Gastroesophageal sphincter (tissue), 4 donors: ENCODE measurements at places on chromosomes 5 and 9.

GRCh38 chr9:89602978-89603766, 1.6 kb upstream of the GADD45G start:
- peak; percentile 38 for ATAC-seq

DNA sequence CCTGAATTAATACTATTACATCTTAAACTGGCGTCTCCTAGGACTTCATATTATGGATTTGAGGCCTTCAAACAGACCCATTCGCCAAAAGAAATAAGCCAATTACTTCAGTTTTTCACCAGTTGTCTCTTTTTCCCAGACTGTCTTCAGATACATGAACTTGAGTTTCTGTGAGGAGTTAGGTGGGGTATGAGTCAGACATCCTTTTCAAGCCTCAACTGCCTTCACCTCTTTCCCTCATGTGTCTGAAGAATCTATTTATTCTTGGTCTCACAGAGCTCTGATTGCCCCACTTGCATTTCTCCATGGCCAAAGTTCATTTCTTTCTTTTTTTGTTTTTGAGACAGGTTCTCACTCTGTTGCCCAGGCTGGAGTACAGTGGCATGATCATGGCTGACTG, 12.5 kb downstream of the WNT8A start:
- no peak for ATAC-seq

DNA sequence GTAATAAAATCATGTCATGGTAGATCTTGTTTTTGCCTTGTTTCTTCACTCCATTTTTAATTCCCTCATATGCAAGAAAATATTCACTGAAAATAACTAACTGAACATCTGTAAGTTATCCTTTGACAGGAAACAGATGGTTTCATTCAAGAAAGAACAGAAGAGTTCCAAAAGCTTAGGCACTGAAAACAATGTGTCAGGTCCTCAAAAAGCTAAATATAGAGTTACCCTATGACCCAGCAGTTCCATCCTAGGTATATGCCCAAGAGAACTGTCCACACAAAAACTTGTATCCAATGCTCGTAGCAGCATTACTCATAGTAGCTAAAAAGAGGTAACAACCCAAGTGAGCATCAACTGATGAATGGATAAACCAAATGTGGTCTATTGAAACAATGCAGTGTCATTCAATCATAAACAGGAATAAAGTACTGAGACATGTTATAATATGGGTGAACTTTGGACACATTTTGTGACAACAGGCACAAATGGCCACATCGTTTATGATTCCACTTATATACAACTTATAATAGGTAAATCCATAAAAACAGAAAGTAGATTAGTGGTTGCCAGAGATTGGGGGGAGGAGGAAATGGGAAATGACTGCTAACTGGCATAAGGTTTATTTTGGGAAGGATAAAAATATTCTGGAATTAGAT, 231.0 kb downstream of the FRMD3 start:
- no peak for ATAC-seq

DNA sequence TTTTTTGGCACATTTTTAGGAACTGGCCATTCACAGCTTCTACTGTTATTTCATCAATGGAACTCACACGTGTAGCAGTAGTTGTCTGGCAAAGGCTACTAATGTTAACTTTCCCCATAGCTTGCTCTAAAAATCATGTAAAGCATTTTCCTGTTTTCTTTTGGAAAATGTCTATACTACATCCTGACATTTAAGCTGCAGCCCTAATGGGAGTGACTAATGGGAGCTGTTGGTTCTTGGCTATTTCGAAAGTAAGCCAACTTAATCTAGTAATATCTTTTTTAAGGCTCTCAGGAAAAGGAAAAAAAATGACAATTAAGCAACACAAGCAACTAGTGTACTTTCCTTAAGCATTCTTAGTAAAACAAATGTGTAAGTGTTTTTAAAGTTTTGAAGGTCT, 169.2 kb downstream of the SLC12A2 start:
- ATAC-seq, result no peak

DNA sequence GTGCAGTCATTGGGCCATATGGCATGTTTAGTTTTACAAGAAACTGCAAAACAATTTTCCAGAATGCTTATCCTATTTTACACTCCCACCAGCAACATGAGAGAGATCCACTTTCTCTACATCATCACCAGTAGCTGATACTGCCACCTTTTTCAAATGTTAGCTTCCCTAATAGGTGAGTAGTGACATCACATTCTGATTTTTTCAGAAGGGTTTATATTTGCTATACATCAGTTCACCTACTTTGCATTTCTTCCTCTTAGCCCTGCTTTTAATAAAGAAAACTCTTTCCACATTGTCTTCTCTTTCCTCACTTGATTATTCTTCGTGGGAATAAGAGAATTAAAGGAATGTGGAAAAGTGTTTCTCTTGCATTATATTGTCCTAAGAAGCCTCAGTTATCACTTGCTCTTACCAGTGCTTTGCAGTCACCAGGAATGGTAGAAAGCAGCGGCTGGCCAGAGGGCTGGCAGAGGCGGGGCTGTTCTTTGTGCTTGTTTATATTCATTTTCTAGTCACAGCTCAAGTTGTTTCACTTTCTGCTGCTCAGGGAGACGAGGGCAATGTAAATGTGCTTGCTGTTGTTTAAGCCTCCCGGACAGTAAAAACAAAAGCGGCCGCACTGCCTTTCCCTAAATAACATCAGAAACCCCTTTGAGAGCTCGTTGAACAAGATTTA, 164.8 kb downstream of the HSD17B3 start:
- ATAC-seq, result peak; percentile 38

- peak; percentile 16 for ATAC-seq
These were observed 880.9 kb upstream of the SEMA6A start for GRCh38 chr5:117455236-117456233.

- ATAC-seq, result no peak
These were observed 1.1 kb upstream of the SEMA4D start for GRCh38 chr9:89498852-89499480.

DNA sequence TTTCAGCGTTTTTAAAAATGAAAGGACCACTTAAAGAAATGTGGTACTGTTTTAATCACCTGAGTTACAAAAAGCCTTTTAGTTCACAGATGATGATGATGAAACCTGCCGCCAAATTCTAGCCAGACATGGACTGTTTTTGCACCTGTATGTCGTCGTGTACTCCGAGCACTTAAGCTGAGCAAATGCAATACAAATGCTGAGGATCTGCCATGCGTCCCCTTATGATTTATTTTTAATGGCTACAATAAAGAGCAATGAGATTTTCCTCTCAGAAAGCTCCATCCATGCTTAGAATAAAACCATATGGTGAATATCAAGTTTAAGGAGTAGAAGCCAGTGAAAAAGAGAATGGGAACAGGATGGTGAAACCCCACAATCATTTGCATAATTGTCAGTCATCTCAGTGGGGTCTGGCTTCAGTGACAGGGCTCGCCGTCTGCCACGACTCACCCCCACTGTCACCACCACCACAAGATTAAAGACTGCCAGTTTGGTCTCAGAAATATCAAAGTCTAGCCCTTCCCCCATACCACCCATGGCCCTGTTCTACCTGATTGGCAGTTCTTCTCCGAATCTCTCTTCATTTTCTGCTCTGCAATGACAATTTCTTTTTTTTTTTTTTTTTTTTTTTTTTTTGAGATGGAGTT, 159.9 kb downstream of the GOLPH3 start:
- ATAC-seq, result no peak

GRCh38 chr5:150836064-150836463, 10.3 kb upstream of the IRGM start:
- ATAC-seq, result no peak

DNA sequence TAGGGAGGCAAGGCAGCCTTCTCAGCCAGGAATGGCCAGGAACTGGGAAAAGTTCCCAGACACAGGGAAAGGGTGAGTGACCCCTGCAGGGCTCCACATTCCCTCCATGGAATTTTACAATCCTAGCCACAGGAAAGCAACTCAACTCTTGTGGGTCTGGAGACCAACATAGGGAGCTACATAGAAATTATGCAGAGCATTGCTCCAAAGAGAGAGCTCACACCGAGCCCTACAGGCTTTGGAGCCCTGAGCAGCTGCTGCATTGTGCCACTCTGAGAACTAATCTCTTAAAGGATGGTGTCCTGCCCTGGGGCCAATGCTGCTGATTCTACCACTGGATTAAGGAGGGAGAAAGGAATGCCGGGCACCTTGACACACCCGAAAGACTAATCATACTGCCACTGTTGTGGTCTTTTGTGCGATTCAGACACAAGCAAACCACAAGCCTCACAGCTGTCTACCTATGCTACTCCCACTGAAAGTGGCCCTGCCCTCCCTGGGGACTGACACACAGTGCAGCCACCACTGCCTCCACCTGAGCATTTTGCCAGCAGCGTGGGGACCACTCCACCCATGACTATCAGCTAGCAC, 1089.8 kb upstream of the NUDT12 start:
- ATAC-seq, result no peak

GRCh38 chr9:94627287-94627686, 12.0 kb downstream of the FBP1 start:
- no peak for ATAC-seq

GRCh38 chr5:150630461-150631325, 9.8 kb upstream of the SYNPO start:
- ATAC-seq, result no peak

DNA sequence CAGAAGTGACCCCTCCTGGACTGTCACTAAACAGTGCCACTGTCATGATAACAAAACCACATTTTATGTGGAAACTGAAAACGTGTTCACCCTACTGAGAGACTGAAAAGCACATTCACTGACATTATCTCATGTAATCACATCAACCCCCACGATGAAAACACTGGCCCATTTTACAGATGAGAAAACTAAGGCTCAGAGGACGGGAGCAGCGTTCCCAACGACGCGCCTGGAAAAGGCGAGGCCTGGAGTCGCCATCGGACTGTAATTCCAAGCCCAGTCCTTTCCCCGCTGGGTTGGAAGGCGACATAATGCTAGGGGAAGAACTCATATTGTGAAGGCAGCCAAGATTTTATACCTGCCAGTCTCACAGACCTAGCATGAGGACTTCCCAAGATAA, 140.0 kb downstream of the ADAMTS2 start:
- no peak for ATAC-seq

DNA sequence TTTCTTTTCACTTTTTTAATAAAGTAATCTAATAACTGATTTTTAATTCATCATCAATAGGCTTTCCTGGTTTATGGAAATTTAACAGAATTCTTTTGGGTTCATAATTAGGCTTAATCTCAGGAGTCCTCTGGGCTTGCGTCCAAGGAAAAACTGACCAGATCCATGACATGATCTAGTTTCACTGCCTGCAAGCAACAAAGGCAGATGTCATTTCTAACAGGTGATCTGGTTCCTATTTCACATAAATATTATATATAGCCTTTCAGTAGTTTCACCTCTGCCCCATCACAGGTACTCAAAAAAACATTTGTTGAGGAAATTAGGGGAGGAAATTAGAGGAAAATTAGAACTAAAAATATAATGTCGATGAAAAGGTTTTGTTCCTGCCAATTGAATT, 126.4 kb downstream of the FBXL17 start:
- ATAC-seq, result no peak

GRCh38 chr5:24161559-24161958, 483.2 kb downstream of the CDH10 start:
- ATAC-seq, result no peak

GRCh38 chr5:165258197-165258771, 1752.9 kb downstream of the MAT2B start:
- ATAC-seq, result no peak

DNA sequence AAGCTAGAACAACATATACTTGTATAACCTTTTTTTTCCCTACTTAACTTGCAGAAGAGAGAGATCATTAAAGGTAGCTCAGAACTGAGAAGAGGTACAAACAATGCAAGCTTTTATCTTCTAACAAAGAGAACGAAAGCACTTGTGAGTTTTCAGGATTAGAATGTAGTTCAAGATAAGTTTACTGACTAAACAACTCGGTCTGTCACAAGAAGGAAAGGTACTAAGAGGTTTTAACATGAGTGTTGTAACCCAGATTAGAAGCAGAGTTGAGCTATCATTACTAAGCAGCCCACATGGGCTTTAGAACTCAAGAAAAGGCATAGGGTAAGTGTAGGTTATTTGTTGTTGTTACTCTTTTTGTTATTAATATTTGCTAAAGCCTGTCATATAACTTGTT, 25.2 kb downstream of the GIN1 start:
- no peak for ATAC-seq

GRCh38 chr5:149277801-149278200, 6.1 kb downstream of the AFAP1L1 start:
- peak; percentile 31 for ATAC-seq

GRCh38 chr5:150305557-150305956, 2.9 kb upstream of the ARSI start:
- no peak for ATAC-seq

DNA sequence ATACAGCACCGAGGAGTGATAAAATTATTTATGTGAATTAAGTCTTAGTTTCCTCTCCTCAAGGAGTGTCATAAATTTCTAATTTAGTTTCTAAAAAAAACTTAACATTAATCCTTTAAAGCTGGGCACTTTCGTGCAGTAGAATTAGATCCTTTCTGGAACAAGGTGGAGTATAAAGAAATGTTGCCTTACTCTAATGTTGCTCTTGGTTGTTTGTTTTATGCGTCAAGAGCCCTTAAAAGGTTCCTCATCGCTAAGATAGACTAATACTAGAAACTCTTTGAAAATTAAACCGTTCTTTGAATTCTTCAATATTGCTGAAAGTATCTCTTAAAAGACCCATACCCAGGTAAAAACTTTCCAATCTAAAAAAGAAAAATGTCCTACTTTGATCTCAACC, 83.6 kb upstream of the PLPP1 start:
- ATAC-seq, result no peak

GRCh38 chr5:148993283-148993936, 69.5 kb downstream of the SH3TC2 start:
- ATAC-seq, result no peak

DNA sequence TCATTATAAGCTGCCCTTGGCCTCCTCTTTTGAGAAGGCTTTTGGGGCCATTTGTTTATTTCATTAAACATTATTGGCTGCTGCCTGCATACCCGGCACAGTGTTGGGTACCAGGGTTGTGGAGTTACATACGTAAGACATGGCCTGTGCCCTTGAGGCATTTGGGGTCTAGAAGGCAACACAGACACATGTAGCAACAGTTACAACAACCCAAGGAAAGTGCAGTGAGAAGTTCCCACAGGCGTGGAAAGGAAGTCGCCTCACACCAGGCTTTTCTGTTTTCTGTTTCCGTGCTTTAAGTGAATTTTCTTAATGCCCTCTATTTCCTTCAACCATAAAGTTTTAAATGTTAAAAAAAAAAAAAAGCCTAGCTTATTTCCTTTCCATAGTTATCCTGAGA, 47.4 kb downstream of the GALNT10 start:
- ATAC-seq, result no peak

DNA sequence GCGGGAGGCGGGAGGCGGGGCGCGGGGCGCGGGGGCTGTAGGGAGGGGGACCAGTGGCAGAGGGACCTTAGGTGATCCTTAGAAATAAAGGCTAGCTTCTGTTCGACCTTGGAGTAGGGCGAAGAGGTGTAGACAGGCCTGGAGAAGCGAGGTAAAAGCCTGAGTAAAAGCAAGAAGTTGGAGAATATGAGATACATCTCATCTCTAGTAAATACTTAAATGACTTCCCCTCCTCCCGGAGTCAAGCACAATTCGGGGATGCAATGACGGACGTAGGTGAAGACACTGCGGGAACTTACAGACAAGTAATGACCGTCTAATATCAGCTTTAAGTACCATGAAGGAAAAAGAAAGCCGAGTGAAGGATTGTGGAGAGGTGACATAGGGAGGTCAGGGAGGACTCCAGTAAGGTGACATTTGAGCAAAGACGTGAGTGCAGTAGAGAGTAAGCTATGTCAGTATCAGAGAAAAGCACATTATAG, 466 bp downstream of the SMC2 start:
- no peak for ATAC-seq

GRCh38 chr9:6922124-6922676, 164.4 kb downstream of the KDM4C start:
- no peak for ATAC-seq
